ENCODE measurements at places on chromosomes 1 and 21.

DNA sequence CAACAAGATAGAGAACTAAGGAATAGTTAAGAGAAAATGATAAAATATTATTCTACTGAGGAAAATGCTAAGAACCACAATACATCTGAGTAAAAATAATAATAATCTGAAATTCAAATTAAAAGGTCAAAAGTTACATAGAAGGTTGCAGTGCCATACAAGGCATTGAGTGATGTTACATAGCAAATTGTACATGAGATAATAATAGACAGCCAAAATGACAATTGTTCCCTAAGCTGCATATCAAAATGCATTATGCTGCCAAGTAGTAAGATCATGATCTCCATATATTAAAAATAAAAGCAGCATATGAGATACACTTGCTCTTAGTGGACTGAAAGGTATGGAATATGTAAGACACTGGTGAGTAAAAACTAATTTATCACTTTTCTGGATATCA, 547.7 kb downstream of the KCNT2 start:
- no peak for DNase-seq

DNA sequence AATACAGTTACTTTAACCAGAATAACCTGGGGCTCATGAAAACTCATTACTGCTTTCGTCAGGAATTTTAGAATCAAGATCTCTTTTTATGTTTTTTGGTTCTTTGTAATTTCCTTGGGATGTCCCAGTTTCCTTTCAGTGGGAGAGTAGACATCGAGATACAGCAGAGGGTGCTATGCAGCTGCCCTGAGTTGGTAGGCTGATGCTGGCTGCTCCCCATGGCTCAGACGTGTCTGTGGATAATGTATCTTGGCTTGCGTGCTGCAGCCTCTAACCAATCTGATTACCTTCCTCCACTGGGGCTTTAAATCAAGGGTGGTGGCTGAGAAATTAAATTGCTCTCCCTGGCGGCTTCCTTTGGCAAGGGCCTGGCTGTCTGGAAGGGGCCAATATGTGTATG, 253.7 kb downstream of the CACNA1E start:
- no peak for DNase-seq

DNA sequence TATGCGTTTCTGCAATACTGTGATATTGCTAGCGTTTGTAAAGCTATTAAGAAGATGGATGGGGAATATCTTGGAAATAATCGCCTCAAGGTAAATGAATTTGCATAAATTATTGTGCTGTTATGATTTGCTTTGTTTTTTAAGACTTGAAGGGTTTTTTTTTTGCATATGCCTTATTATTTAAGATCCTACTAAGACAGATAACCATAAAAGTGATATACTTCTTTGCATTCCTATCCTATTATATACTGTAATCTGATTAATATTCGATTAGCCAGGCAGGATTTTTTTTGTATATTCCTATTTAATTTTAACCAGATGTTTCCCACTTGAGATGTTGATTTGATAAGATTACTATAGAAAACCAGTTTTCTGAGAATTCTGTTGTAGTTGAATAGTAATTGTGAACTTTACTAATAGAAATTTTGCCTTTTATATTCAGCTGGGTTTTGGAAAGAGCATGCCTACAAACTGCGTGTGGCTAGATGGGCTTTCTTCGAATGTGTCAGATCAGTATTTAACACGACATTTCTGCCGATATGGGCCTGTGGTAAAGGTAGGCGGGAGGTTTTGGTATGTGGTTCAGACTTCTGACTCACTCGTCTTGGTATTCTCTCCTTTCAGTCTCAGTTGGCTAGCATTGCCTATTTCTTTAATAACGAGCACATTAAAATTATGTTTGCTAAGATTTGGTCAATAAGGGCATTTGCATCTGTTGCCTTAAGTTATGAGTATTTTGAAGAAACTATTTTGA, 56.8 kb downstream of the ZBTB17 start:
- DNase-seq: peak; percentile 85

- no peak for DNase-seq
Observed at GRCh38 chr1:170932236-170932635, 3.1 kb upstream of the MROH9 start.

DNA sequence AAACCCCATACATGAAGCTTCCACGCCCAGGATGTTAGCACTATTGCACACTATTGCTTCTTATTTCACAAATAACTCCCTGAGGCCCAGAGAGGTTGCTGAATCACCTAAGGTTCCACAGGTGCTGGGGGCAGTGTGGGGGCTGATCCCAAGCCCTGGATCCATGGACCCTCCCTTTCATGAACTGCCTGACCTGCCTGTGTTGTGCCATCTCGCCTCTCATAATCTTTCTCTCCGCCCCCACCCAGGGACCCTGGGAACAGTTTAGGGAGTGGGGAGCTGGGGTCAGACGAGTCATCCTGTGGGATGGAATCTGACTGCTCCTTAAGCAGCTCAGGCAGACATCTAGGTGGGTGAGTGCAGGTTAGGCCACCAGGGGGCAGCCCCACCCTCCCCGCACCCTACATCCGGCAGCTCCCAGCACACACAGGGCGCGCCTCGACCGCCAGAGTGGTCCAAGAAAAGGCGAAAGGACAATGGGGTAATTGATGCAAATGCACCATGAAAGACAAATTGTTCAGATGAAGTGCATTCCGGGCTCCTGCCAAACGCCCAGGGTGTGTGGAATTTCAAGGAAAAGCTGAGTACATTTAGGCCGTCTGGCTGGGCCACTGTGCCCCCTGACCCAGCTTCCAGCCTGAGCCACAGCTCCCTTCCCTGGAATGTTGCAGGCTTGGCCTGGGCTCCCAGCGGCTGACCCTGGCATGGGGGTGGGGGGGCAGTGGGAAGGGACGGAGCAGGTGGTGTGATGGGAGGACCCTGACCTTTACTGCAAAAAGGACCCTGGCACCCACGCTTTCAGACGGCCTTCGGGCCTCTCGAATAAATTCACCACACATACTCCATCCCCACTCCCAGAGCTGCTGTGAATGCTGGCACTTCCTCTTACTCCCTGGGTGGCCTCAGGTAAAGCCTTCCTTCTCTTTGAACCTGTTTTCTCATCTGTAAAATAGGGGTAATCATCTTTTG, 20.8 kb downstream of the PHLDA3 start:
- DNase-seq: peak; percentile 82

- DNase-seq: no peak
Observed at GRCh38 chr1:75083848-75084514, 50.2 kb upstream of the LHX8 start.

DNA sequence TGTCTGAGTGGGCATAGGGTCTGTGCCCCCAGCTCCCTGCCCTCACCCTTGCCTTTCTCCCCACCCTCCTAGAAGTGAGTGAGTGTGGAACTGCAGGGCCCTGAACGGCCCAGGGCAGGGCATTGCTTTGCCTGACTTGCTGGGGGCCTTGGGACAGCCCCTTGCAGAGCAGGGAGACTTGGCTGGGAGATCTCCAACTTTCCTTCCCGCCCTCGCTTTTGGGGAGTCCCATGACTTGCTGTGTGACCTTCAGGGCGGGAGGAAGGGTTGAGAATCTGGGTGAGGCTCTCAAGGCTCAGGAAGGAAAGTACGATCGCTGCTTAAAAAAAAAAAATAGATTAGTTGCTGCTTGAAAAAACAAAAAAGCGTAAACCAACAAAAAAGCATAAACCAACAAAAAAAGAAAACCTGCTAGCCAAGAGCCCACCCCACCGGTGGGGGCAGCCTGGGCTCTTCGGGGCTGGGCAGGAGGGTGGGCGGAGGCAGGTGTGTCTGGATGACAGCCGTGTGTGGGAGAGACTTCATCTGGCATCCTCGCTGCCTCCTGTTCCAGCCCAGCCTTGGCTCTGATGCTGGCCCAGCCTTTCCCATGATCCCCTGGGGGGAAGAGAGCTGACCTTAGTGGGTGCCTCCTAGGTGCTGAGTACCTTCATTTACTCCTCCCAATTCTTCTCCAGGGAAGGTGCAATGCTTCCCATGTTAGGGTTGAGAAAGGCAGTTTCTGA, 6.5 kb downstream of the NBL1 start:
- DNase-seq: no peak

DNA sequence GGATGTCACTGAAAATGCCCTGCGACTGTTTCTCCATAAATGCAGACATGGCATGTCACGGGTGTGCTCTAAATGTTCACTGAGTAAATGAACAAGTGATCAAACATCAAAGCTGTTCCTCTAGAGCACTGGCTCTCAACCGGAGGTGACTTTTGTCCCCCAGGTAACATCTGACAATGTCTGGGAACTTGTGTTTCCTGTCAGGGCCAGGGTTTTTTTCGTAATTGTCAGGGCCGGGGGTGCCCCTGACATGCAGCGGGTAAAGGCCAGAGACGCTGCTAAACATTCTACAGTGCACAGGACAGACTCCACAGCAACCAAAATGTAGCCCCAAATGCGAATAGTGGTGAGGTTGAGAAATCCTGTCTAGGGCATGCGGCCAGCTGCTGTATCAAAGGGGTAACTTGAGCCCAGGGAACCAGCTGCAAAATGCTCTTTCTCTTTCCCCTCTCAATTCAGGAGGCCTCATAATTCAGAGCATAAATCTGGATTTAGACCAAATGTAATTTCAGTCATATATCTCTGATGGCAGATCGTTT, 2.0 kb downstream of the ALDH4A1 start:
- peak; percentile 23 for DNase-seq

GRCh38 chr21:25572861-25573310, 34.4 kb downstream of the MRPL39 start:
- DNase-seq: no peak

- no peak for DNase-seq
Observed at GRCh38 chr1:67589519-67590233, 95.3 kb upstream of the GADD45A start.

DNA sequence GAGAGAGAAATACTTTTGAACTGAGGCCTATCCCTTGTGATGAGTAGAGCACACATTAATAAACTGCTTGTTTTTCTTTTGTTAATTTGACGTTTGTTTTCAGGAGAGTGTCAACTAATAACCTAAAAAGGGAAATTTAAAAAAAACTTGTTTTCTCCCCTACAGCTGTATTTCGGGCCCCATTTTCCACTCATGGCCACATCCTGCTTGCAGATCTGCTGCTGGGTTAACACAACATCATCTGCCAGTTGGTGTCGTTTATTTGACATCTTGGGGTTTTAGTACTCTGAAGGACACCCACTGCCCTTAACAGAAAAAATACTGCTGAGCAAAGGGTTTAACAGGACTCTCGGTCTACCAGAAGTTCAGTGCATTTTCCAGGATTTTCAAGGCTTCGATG, 848 bp upstream of the PYHIN1 start:
- peak; percentile 53 for DNase-seq

- DNase-seq: no peak
Observed at GRCh38 chr1:72412286-72412685, 129.9 kb upstream of the NEGR1 start.

- DNase-seq: no peak
Observed at GRCh38 chr1:7338439-7338838, 432.7 kb upstream of the VAMP3 start.

GRCh38 chr1:2925291-2925690, 96.0 kb upstream of the ACTRT2 start:
- DNase-seq: no peak

DNA sequence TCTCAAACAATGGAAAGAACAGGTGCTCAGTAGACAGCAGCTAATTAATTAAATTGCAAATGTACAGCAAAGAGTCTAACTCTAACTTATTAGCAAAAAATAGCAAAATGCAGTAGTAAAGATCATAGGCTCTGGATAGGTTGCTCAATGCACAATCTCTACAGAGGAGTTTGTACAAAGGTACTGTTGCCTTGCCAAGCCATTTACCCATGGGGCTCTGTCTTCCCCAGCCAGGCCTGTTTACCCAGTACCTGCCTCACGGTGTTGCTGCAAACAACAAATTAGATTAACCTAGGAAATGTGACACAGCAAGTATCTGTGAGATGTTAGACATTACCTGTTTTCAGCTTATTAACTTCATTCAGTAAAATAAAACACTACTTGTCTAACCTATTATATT, 222.0 kb downstream of the DENND1B start:
- DNase-seq: no peak

DNA sequence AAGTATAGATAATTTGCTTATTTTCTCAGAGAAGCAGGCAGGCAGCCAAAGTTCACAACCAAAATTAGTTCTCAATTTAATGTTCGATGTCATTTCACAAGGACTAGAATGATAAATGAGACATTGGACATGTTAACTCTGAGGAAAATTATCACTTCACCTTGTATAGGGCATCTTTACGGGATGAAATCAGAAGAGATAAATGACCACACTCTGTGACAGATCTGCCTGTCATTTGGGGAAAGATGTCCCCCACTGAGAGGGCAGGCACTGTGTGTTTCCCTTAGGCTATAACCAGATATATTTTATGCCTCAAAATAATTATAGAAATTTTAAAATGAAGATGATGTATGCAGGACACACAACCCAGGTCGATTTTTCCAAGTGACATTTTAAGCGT, 642.9 kb downstream of the BRINP3 start:
- no peak for DNase-seq

DNA sequence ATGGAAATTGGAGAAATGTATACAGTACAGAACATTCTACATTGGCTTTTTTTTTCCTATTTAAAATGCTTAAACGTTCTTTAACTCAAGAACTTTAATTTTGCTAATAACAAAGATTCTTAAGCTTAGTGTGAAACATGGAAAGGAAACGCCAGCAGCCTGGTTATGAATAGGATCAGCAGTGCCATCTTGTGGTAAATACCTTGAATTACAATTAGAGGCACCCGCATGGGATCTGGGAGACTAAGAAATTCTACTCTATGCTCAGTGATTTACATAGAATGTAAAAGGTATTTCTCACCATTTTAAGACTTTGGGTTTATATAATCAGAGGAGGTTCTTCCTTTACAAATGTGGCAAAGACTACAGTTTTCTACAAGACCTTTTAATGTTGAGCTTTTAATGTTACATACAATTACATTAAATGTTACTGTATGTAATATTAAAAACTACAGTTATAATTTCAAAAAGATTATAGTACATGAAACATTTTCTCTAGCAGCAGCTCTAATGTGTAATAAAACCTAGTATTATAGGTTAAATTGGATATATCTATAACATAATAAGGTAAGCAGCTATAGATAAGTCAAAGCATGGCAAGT, 32.1 kb upstream of the APOBEC4 start:
- DNase-seq: peak; percentile 46

DNA sequence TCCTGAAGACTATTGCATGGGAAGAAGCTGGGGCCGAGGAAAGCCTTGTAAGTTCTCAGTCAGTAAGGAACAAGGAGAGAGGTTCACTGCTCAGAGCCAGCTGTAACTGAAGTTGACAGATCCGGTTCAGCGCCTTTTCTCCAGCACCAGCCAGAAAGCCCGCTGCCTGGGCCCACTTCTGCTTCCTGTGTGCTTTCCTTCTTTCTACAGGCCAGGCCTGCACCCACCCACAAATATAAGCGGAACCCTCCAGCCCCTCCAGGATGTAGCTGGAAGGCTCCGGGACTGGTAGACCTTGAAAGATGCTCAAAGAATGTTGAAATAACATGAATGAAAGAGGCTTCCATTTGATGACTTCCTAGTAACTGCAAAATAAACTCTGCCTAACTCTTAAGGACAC, 38.8 kb downstream of the PARP1 start:
- no peak for DNase-seq

GRCh38 chr1:235818632-235819136, 48.0 kb downstream of the LYST start:
- no peak for DNase-seq

GRCh38 chr1:14413819-14414490, 184.5 kb upstream of the KAZN start:
- no peak for DNase-seq
